ENCODE measurements at places on chromosomes 4 and X. TPM values are rescaled to one million over a fixed set of nuclear protein-coding genes. Genes with fewer than 3 reads are reported as not detected.

Gene CCSER1
- total RNA-seq: not detected

Gene EOLA1
- 21.7 TPM for total RNA-seq

Gene RBM47
- 19.5 TPM for total RNA-seq

Gene TMEM156
- total RNA-seq: 23.0 TPM

Gene NAA11
- total RNA-seq: not detected

Gene SOD3
- total RNA-seq: not detected

Gene FAM53A
- 1.4 TPM for total RNA-seq

Gene CENPVL3
- total RNA-seq: 0.47 TPM

Gene DKK2
- total RNA-seq: not detected

Gene BEX3
- 239 TPM for total RNA-seq

Gene CLNK
- total RNA-seq: not detected

Gene UCP1
- total RNA-seq: 0.08 TPM

Gene SSX4
- total RNA-seq: not detected

Gene ATP1B4
- not detected for total RNA-seq

Gene GAGE1
- total RNA-seq: not detected

Gene TMPRSS11F
- not detected for total RNA-seq

Gene GSX2
- total RNA-seq: not detected

Gene FHIP1A
- 0.43 TPM for total RNA-seq

Gene TRIM61
- total RNA-seq: not detected

Gene RBMXL3
- not detected for total RNA-seq

Gene AREG
- total RNA-seq: 79.1 TPM
